ENCODE measurements at places on chromosomes 3 and 15.

- no peak for DNase-seq
These were observed 41.7 kb upstream of the B3GNT5 start for GRCh38 chr3:183211352-183211751.

GRCh38 chr3:19106307-19106706, 42.0 kb upstream of the KCNH8 start:
- no peak for DNase-seq

GRCh38 chr15:48385031-48385830, 54.0 kb downstream of the DUT start:
- peak; percentile 68 for DNase-seq

DNA sequence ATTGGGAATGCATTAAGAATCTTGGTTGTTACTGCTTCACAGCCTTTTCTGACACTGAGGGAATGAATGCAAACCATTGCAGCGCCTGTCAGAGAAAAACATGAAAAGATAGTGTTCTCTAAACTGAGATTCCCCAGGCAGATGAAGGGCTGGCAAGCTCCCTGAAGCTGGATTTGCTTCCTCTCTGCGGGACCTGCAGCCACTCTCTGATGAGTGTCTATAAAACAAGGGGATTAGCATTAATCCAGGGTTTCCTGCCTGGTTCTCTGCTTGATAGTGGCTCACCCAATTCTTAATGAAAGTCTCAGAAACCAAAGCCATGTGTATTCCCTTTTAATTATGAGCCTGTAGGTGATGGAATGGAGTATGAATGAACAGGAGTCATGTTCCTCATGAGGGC, 344.3 kb upstream of the UMPS start:
- DNase-seq, result no peak

- peak; percentile 64 for DNase-seq
These were observed 55.8 kb downstream of the ZNF621 start for GRCh38 chr3:40580494-40581091.

GRCh38 chr3:157956850-157957249, 149.4 kb downstream of the SHOX2 start:
- DNase-seq, result no peak

- DNase-seq, result no peak
These were observed 299.1 kb upstream of the ROPN1 start for GRCh38 chr3:124291008-124291407.

DNA sequence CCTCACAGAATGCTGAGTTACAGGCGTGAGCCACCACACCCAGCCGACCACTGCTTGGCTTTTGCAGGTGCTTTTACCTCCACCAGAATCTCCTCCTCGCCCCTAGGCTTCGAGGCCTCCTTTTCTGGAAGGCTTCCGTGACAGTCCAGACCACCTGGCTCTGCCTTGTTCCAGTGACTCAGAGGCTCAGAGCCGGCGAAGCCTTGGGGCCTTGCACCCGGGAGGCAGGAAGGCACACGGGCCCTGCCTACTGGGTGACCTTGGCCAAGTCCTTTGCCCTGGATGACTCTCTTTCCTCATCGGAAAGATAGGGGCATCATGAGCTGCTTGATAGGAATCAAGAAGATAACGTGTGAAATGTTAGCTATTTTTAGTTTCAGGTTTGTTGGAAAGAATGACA, 31.3 kb upstream of the FURIN start:
- no peak for DNase-seq

DNA sequence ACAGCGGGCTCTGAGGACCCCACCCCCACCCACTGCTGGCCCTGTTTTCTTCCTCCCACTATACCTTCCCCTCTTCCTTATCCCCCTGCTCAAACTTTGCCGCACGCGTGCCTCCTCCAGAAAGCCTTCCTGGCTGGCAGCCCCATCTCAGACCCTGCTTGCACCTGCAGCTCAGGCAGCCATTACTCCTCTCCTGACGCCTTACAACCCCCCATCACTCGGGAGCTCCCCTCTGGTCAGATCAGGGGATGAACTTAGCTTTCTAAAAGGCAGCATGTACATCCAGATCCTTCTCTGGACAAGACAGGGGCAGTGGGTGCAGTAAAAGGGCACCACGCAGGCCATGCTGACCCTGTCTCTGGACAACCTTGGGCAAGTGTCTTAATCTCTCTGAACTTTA, 94.5 kb downstream of the SEC22A start:
- no peak for DNase-seq

DNA sequence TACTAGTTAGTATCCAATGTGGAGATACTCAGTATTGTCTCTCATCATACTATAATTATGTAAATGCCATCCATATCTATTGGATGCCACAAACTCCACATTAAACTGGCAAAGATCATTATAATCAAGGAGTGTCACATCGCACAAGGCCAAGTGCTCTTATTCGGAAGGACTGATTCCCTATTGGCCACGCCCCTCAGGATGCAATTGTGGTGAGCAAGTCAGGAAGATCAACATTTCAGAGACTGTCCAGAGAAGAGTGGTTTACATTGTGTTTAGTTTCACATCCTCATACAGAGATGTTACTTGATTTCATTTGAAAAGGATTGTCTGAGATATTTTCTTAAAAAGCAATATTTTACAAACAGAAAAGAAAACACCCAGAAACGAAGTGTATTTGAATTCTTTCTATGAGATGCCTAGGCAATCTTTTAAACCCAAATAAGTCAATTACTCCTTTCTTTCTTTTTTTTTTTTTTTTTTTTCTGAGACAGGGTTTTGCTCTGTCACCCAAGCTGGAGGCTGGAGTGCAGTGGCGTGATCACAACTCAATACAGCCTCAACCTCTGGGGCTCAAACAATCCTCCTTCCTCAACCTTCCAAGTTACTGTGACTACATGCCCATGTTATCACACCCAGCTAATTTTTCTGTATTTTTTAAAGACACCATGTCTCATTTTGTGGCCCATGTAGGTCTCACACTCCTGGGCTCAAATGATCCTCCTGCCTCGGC, 369.1 kb downstream of the RBMS3 start:
- DNase-seq, result peak; percentile 75

- DNase-seq, result no peak
These were observed 49.5 kb upstream of the STXBP5L start for GRCh38 chr3:120858521-120858920.

GRCh38 chr3:63135367-63135766, 142.7 kb upstream of the SYNPR start:
- DNase-seq, result no peak

- no peak for DNase-seq
These were observed 95.9 kb downstream of the SMAD6 start for GRCh38 chr15:66797921-66798320.

GRCh38 chr3:53819163-53819868, 26.9 kb downstream of the CHDH start:
- no peak for DNase-seq

GRCh38 chr3:76998555-76998954, 41.3 kb upstream of the ROBO2 start:
- no peak for DNase-seq

GRCh38 chr15:42348083-42348482, 11.2 kb upstream of the CAPN3 start:
- peak; percentile 46 for DNase-seq

DNA sequence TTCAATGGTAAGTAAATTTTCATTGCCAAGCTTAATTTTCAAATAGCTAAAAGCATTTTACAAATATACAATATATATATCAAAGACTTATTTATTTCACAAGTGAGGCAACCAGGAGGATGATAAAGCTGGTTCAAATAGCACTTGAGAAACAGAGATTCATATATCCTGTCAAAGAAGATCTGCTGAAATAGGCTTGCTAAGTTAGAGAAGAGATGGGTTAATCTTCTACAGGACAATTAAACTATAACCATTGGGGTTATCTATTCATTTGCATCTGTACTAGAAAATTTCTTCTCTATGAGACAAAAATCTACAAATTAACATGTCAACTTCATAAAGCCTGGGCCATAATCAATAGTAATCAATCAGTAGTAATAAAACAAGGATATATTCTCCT, 637.7 kb upstream of the UBE2E2 start:
- DNase-seq, result no peak

DNA sequence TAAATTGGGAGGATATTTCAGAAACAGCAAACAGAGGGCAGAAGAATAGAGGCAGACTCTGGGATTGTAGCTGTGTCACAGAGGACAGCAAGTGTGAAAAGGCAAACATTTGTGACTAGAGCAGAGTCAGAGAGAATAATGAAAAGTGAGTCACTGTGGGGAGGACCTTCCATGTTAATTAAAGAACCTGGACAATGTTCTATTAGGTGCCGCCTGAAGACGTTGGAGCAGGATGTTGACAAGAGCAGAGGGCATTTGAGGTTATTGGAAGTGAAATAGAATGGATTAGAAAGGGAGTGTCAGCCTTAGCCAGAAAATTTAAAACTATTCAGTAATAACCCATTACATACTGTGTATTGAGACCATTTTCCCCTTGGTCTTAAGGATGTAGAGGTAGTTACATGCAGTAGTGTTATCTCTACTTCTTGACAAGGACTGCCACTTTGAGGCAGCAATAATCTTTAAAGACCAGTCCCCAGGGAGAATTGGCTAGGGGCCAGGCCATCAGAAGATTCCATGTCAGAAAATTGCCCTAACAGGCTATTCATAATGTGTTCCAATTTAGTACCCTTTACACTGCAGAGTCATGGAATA, 5.8 kb downstream of the ACKR2 start:
- DNase-seq, result no peak

GRCh38 chr3:57694146-57694545, 1.3 kb upstream of the DENND6A start:
- DNase-seq, result no peak

DNA sequence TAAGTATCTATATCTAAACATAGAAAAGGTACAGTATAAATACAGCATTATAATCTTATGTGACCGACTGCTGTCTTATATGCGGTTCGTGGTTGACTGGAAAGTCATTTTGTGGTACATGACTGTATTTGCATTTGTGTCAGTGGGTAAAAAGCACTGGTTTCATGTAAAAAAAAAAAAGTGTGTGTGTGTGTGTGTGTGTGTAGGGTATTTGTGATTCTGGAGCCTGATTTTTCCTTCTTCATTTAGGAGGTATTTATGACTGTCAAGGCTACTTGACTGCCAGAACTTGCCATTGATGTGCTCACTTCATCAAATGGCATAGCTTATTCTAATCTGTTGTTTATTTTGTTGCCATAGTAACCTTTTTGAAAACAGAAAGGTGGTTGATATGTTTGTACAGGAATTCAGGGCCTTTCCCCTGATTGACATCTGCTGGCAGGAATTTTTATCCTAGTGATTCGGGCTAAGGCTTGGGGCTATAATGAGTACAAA, 63.2 kb downstream of the AKAP13 start:
- peak; percentile 27 for DNase-seq

DNA sequence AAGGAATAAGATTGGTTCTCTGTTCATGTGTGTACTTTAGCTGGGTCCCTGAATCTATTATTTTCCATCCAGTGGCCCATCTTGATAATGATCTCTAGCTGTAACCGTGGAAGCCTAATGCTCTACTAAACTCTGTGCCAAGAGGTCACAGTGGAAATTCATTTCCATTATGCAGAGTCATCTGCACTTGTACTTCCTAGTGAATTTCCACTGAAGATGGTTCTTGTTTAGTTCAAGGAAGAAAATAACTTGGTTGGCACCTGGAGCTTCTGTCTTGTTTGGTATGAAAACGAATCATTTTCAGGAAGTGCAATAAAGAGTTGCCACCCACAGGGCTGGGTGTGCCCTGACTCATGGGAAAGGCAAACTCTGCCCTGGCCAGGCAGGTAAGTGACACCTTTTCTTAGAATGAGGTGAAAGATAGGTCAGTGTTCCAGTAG, 10.3 kb downstream of the LPP start:
- DNase-seq, result no peak

DNA sequence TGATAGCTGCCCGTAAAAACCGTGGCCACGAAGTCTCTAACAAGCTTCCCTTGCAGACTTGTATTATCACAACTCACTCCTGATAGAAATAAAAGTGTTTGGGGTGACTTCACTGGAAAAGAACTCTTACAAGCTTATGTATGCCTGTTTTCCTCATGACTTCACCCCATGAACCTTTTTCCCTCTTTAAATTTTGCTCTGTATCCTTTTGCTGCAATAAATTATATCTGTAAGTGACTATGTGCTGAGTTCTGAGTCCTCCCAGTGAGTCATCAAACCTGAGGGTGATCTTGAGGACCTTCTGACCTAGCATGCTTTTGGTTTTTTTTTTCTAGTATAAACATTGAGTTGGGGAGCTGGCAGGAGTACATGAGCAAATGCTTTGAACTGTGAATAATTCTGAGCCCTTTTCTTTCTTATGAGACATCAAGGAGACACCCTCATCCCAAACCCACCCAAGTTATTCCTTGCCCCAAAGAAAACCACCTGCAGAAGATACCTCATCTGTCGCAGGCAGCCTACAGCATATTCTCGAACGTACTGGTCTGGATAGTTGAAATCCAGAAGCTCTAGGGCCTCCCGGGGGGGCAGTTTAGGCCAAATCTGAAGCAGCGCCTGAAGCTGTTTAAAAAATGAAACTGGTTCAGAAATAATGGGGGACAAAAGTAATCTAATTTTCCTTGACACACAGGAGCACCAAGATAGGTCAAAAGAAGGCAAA, 85.9 kb downstream of the FAIM start:
- DNase-seq, result peak; percentile 92

DNA sequence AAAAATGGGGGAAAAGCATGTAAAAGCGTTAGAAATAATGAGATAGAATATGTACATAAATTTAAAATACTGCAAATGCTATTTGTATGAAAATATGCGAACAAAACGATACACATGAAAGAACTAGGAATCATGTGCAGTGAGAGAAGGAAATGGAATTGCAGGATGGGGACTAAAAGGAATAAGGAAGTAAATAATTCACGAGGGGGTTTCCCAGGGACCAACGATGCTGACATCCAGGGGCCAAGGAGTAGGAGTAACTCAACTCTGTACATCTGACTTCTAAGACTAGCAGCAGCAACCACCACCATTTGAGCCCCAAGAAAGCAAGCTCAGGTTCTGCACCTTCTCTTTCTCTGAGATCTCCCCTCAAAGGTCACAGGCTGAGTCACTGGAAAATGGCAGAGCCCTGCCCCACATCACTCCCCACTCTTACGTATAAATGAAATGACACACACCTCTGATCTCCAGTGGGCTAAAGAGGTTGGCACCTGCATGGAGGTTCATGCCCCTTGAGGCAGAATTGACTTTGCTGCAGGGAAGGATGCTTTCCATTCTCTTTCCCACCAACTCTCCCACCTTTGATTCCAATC, 100.0 kb upstream of the DLG1 start:
- no peak for DNase-seq

DNA sequence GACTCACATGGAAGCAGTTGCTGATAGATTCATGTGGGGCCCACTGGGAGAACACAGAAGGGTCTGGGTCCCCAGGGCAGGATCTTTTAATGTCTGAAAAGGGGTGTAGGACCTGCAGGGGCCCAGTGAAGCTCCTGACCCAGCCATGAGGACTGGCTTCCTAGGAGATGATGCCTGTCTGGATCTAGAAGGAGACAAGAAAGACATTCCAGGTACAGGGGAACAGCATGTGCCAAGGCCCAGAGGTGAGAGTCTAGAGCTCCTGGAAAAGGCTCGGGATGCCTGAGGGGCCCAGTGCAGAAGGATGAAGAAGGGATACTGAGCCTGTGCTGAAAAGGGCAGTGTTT, 4.7 kb upstream of the SEMA3F start:
- no peak for DNase-seq

- no peak for DNase-seq
These were observed 49.9 kb upstream of the ADCY5 start for GRCh38 chr3:123498761-123499160.

Data from brain microvascular endothelial cell (primary cell).